Psoas muscle (tissue), 8 donors: ENCODE measurements at places on chromosomes 7 and 10.

DNA sequence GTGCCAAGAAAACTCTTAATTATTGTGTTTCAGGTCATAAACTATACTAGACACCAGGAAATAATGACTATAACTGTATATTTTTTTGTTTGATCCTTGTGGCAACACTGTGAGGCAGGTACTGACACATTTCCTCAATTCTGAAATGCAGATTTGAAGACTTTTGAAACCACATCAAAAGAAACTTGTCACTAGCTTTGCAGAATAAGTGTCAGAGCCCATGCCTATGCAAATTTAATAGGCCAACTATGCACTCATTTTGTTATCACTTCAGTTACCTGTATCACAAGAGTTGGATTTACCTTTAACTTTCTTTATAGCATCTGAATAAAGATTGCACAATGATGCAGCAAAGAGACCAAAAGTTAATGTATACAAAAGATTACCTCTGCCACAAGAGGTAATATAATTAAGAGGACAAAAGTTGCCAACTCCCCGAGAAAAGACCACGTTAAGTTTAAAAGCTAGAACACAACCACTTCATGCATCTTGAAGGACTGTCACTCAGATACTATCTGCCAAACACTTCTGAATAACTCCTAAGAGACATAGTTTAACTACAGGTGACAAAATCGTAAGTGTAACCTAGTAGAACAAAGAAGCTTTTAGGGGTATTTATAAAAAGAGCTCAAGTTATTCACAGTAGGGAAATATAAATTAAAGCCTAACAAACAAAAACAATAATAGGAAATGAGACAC lies 80.5 kb downstream of the ELAPOR2 start:
- DNase-seq: no peak

- DNase-seq: no peak
These were observed 419.5 kb downstream of the PAXIP1 start for GRCh38 chr7:154583454-154583853.

DNA sequence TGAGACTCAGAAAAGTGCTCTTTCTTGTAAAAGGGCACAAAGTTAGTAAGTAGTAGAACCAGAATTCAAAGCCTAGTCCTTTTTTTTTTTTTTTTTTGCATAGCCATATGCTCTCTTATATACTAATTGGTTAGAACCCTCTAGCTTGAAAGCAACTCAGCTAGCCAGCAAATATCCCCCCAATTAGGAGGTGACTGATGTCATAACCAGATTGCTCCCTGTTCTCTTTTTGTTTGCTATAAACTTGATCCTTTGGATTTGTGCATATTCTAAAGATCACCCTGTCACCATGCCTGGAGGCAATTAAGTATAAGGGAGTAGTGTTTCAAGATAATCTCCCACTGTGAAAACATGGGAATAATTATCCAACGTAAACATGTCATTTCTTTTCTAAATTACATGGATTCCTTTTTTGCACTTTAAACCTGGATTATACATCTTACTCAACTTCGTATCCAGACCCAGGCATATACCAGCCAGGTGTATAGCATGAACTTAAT lies 963.4 kb downstream of the CNTNAP2 start:
- DNase-seq: no peak

DNA sequence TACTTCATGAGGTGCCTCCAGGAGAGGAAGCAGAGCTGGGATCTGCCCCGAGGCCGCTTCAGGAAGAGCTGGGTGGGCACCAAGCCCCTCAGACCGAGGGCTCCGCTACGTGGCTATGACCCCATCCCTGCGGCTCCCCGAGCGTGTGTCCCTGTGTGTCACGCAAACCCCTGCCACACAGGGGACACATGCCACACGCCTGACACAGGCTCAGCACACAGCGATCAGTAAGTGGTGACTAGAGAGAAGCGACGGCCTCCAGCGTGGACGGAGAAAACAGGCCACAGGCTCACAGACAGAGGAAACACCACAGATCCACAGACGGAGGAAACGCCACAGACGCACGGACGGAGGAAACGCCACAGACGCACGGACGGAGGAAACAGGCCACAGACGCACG lies 18.5 kb downstream of the DIP2C start:
- no peak for DNase-seq

GRCh38 chr10:74743401-74743800 lies 83.0 kb upstream of the KAT6B start:
- no peak for DNase-seq

DNA sequence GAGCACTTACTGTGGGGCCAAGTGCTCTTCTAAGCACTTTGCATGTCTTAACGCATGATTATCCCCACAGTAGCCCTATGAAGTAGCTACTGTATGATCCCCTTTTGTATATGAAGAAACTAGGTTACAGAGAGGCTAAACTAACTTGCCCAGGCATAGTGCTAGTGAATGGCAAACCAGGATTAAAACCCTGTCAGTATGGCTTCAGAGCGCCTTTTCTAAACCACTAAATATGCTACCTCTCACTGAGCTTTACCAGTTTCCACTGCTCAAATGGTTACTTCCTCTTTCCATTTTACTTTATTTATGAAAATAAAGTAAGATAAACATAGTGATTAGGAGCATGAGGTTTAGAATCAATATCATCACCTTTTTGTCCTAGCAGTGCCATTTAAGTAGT lies 73.6 kb downstream of the PODXL start:
- DNase-seq: no peak

DNA sequence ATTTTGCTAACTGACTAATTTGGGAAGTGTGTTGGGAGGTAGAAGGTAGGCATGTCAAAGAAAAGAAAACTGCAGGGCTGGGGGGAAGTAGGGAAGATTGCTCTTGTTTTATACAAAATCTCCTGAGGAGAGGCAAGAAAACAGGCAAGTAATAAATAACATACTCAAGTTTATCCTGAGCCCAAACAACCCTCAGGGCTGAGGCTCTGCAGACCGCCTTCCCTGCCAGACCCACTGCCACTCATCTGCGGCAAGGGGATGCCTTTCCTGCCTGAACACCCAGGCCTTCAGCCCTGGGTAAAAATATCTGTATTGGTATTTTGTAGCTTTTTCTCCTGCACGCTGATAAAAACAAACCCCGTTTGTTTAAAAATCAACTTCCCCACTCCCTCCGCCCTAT lies 399.8 kb upstream of the NFE2L3 start:
- no peak for DNase-seq

- no peak for DNase-seq
These were observed 1.9 kb downstream of the TMEM229A start for GRCh38 chr7:124030964-124031363.

- DNase-seq: peak; percentile 20
These were observed 482.0 kb upstream of the PCDH15 start for GRCh38 chr10:55283031-55283430.

DNA sequence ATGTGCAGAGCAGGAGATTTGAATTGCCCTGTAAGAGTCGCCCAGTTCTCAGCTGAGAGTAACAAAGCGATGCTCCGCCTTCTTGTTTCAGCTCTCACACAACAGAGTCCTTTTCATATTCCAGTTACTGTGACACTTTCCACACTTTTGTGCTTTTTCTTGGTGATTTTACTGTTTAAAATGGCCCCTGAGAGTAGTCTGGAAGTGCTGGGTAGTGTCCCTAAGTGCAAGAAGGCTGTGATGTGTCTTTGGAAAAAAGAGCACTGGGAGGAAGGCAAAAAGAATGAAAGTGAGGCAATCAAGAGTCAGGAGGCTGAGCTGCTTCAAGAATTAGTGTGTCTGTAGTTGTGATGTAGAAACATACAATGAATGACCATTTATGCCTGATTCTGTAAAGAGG lies 201.2 kb upstream of the SEMA3E start:
- DNase-seq: no peak

GRCh38 chr10:28105561-28105960 lies 106.7 kb upstream of the ODAD2 start:
- no peak for DNase-seq

- DNase-seq: no peak
These were observed 444.7 kb downstream of the MAGI2 start for GRCh38 chr7:79008786-79009185.

- DNase-seq: no peak
These were observed 1017.0 kb upstream of the KCND2 start for GRCh38 chr7:119256001-119256400.

DNA sequence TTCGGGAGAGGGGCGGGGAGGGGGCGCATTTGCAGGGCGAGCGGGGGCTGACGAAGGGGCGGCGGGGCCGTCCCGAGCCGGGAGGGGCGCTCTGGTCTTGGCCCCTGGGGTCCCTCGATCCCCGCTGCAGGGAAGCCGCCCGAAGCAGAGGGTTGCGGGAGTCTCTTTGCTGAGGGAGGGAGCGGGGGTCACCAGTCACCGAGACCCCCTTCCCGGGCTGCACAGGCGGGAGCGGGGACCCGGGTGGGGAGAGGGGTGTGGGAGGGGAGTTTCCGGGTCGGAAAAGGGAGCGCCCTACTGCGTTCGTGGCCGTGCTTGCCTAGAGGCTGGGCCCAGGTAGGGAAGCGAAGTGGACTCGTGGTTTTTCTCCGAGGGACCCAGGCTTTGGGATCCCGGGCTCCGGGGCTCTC lies 422 bp downstream of the AP1S1 start:
- no peak for DNase-seq

DNA sequence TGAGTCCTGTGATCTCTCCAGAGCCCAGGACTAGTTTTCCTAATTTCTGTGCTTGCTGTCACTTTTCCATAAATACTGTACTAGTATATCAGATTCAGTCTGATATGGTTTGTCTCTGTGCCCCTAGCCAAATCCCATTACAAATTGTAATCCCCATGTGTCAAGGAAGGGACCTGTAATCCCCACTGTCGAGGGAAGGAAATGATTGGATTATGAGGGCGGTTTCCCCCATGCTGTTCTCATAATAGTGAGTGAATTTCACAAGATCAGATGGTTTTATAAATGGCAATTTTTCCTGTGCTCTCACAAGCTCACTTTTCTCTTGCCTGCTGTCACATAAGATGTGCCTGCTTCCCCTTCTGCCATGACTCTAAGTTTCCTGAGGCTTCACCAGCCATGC lies 54.8 kb upstream of the IFRD1 start:
- no peak for DNase-seq
